ENCODE measurements at places on chromosomes 6 and 20.

- no peak for DNase-seq
Observed at GRCh38 chr20:16397086-16397485, 176.2 kb downstream of the KIF16B start.

DNA sequence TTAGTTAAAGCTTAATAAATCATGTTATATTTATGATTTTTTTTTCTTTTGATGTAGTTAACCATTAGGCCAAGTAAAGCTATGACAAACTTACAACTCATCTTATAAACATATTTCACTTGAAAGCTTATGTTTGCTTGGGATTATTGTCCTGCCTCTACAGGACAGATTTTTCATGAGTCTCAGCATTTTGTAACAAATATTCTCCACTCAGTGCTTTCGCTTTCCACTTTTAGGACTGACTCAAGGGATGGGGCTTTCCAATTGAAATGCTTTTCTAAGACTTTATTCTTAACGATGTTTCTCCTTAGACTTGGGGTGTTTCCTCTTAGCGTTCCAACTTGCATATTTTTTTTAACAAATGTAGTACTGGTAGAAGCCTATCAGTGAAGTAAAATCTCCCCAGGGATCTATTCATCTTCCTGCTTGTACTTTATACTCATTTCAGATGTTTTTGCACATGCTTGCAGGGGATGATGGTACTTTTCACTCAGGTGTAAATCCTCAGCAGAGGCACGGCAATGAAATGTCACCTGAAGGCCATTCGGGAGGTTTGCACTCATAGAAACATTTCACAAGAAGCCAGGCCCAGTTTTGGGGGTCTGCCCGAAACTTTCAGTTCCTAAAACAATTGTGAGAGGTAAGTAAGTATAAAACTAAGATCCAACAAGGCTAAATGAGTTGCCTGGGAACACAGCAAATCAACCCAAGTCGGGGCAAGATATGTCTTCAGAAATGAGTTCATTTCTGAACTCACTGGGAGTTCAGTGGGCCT, 298.1 kb upstream of the FOXQ1 start:
- no peak for DNase-seq

GRCh38 chr6:121571455-121571854, 136.0 kb downstream of the GJA1 start:
- no peak for DNase-seq

- DNase-seq, result no peak
Observed at GRCh38 chr6:18266523-18266912, 2.2 kb upstream of the DEK start.

DNA sequence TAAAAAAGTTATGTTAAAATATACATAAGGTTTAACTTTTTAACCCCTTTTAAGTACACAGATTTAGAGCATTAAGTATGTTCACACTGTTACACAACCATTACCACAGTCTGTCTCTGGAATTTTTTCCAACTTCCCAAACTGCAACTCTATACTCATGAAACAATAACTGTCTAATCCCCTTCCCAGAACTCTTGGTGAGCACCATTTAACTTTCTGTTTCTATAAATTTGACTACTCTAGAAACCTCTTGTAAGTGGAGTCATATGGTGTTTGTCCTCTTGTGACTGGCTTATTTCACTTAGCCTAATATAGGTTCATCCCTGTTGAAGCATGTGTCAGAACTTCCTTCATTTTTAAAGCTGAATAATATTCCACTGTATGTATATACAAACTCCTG, 98.1 kb downstream of the MAP3K7 start:
- no peak for DNase-seq

GRCh38 chr20:46376196-46376785, 30.1 kb downstream of the ELMO2 start:
- no peak for DNase-seq

DNA sequence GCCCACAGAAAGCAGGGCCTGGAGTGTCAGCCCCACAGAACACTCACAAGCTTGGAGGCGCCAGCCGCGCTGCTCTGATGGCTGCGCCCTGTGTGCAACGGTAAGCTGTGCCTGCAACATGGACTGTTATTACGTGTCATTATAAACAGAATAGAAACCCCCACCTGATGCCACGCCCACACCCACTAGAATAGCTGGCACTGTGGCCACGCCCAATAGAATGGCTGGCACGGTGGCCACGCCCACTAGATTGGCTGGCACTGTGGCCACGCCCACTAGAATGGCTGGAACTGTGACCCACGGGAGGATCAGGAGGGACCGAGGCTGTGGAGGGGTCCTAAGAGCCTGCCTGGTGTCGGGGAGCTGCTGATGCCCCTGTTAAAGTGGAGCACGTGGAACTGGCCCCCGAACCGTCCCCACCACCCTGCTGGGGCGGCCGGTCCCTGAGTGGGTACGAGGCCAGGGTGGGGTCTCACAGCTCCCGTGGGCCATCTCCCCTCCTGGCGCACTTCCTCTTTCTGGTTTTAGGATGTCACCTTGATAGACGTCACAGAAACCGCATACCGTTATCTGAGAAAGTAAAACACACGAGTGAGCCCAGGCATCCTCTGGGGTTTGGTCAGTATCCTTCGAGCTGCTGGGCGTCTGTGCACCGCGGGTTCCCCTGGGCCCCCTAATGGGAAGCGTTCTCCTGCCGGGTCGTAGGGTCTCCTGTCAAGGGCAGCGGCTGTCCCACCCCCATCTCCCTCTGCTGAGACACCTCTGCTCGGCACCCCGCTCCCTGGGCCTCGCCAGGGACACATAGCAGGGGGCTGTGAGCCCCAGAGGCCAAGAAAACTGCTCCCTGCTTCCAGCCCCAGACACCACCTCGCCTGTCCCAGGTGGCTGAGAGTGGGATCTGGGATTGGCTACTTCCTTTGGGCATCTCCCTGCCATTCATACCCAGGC, 25.4 kb downstream of the SLC17A9 start:
- DNase-seq, result no peak

DNA sequence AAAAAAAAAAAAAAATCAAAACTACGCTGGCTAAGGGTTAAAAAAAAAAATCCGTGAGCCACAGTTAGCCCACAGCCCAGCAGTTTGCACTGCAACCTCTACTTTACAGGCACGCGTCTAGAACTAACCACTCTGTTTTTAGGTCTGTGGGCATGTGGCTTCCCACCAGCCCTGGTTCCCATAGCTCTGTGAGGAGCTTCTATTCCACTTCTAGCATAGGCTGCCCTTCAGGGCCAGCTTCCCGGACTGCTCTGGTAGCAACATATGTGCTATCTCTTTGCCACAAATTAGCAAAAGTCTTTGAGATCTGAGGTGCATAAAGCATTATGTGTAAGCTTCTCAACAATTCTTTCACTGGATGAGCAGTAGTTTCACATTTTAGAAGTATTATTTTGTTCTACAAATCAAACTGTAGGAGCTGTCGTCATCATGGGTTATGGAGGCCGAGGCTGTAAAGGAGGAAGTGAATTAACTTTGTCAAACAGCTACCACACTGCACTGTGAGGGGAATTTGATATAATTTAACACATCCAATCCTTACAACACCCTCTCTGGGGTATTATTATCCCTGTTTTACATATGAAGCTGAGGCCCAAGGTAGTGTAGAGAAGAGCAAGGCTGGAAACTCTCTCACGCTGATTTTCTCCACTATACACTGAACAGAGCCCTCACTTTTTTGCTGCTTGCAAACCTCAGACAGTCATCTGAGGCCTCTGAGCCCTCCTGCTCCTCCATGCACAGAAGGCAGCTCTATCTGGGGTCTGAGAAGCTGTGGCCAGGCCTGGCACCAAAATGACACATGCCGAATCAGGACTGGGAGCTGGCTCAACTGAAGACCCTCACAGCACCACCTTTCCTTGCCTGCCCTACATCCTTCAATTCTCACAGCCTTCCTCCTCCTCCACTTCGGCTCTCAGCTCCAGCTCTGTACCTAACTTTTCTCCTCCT, 35.4 kb downstream of the MAN1A1 start:
- no peak for DNase-seq

DNA sequence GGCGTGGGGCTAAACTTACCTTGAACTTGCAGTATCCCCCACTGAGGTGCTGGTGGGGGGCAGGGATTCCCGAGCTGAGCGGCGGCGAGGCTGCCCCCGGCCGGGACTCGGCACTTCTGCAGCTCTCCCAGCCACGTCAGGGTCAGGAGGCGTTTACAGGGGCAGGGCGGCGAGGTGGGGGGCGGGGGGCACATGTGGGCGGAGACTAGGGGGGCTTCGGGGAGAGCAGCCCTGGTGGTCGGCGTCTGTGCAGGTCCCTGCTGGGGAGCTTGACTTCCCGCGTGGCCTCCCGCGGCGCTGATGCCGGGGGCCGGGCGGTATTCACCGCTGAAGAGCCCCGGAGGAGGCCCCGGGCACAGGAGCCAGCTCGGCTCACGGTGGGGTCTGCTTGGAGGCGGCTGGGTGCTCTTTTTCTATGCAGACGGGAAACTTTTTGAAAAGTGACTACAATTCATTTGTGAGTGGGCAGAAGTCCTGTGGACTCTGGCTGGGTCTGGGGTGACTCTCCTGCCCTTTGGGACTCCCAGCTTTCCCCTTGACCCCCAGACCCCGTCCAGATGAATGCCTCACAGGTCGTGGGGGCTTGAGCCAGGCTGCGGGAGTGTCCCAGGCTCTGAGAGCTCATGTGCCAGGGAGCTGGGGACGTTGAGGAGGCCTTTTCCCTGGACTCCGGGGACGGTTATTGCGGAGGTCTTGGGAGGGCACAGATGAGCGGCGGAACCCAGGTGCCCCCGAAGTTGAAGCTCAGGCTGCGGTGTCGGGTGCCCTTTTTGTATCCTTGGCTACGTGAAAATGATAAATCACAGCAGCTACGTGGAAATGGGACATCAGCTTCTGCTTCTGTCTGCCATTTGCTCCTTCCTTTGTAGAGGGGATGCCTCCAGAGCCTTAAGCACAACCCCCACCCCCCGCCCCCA, 75.9 kb upstream of the GATA5 start:
- no peak for DNase-seq

DNA sequence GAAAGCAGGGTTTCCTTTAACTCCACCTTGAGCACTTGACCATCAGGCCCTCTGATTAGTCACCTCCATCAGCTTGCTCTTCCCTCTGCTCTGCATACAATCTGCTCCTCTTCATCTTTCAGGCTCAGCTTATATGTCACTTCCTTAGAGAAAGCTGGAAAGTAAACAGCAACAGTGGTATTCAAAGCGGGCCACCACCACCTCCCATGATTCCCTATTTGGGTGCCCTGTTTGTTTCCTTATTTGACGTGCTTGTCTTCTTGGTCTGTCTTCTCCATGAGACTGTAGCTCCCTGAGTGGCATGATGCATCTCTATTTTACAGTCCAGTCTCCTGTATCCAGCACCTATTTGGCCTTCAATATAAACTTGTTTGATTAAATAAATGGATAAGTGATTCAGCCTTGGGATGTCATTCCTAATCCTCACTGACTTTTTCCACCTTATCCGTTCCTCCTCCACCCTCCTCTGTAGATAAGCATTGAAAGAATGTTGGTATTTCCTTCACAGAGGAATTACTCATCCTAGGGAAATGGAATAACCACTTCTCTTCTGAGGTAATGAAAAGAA, 102.8 kb upstream of the SGK1 start:
- no peak for DNase-seq

GRCh38 chr6:13251242-13251641, 77.1 kb downstream of the TBC1D7 start:
- DNase-seq, result no peak

- no peak for DNase-seq
Observed at GRCh38 chr6:114611696-114612095, 268.9 kb upstream of the HS3ST5 start.

DNA sequence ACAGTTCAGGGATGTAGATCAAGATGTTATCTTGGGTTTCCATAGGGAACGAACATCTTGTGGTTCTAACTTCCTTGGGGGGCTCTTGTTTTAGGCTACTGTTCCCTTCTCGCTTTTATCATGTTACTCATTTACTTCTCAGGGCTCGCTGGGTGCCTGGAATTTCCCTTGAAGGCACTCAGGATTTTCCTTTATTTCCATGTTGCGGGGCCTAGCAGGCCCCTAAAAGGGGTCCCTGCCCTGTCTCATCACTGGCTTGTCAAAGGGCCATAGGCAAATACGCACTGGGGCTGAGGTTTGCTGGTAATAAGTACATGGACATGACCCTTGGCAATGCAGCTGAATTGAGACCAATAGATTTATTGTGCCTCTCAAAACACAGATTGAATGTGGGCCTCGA, 262.3 kb downstream of the CDH4 start:
- DNase-seq, result no peak

- DNase-seq, result no peak
Observed at GRCh38 chr20:33657704-33658095, 4.4 kb upstream of the C20orf144 start.

DNA sequence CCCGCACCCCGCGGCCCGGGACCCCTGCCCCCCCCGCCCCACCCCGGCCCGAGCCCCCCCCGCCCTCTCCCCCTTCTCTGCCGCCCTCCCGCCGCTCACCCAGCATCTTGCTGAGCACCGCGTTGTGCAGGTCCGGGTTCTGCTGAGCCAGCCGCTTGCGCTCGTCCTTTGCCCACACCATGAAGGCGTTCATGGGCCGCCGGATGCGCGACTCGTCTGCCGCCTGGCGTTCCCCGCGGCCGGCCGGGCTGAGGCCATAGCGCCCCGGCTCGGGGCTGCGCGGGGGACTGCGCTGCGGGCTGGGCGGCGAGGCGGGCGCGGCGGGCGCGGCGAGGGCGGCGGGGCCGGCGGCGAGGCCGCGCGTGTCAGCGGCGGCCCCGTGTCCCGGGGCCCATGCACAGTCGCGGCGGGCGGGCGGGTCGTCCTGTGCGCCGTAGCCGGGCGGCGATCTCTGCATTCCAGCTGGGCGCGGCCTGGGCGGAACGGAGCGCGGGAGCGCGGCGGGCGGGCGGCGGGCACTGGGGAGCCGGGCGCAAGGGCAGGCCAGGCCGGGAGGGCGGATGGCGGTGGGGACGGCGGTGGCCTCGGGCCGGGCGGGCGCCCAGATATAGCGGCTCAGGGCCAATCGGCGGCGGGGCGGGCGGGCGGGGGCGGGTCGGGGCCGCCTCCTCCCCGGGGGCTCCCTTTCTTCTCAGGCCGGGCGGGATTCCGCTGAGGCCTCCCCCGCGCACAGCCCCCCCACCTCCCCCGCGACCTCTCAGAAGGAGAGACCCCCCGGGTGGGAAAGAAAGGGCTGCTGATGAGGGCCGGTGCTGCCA, at the start of gene SOX18:
Gene SOX18, minus strand, starts transcription at position 580 of the 818 bp plus-strand sequence. Its CDS starts 123 bp downstream, at position 457.
- DNase-seq, result no peak

- DNase-seq, result no peak
Observed at GRCh38 chr6:3090013-3090412, 21.7 kb downstream of the RIPK1 start.

GRCh38 chr6:121510568-121511177, 75.2 kb downstream of the GJA1 start:
- DNase-seq, result no peak

DNA sequence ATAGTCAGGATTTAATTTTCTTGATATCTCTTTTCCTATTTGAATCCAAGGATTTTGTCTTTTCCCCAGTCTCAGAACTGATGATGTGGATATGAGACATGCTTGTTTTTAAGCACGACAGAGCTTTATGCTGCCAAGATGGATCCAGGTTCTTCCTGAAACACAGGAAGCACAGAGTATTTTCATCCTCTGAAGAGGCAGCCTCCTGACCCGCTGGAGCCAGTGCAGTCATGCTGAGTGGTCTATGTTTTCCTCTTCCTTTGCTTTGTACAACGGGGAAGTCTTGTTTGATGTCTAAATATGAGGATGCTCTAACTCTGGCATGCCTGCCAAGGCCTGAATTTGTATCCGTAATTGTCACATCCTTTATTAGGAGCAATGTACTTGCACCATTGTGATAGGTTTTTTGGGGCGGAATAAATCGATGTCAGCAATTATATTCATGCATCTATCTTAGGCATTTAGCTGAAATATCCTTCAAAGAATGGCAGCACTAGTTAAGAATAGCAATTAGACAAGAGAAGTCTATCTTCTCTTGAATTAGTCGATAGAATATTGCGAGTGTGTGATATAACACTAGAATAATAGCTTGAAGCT, 407.1 kb upstream of the JAG1 start:
- DNase-seq, result no peak

- DNase-seq, result no peak
Observed at GRCh38 chr6:54525731-54526130, 217.5 kb downstream of the TINAG start.
